ENCODE measurements at places on chromosomes 4 and X. TPM values are rescaled to one million over a fixed set of nuclear protein-coding genes. Genes with fewer than 3 reads are reported as not detected.

Gene OTC
- total RNA-seq = not detected

Gene UGT2B11
- not detected for total RNA-seq

DNA sequence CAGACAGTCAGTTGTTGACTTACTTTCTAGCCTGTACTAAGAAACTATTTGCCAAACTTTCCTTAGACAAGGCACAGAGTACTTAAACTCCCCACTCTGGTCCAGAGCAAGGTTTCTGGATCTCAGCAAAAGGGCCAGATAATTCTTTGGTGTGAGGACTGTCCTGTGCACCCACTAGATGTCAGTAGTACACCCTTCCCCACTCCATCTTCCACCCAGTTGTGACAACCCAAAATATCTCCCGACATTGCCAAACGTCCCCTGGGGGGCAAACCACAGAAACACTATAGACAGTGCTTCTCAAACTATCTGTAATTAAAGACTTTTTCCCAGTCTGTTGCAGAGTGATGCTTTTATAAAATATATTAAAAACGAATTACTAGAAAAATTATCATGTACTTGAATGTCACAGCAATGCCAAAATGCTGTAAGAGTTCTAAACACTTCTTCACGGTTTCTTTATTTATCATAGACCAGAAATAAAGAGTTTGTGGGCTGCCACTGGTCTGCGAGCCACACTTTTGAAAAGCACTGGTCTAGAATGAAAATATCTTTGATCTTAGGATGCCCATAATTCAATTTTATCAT lies 203.5 kb downstream of the PRDM5 start:
- no peak overlapping the region for H3K4me3 ChIP-seq
- H3K4me1 ChIP-seq = no peaks in the 10 kb centered on the region
- no peak for DNase-seq
- no peaks in the 10 kb centered on the region for H3K27me3 ChIP-seq

DNA sequence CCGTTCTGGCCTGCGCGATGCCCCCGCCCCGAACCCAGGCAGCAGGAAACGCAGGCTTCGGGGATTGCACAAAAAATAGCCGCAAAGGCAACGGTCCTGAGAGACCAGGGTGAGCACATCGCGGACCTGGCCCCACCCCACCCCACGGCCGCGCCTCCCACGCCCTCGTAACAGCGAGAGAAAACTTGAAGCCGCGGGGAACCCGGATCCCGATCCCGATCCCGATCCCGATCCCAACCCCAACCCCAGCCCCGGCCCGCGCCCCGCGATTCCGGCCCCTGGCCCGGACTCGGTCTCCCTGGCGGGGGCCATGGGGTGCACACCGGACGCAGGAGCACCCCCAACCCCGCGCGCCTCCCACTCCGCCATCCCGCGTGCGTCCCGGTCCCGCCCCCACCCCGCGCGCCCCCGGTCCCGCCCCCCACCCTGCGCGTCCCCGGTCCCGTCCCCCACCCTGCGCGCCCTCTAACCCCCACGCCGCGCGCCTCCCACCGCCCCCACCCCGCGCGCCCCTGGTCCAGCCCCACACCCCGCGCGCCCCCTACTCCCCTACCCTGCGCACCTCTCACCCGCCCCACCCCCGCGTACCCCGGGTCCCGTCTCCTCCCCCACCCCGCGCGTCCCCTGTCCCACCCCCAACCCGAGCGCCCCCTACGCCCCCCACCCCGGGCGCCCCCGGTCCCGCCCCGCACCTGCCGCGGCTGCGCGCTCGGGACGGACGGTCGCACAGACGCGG lies 29.0 kb downstream of the NOP14 start:
- DNase-seq = peak; percentile 62
- H3K27ac ChIP-seq = peak overlapping the region; percentile 32
- peaks cover 8% of the 10 kb centered on the region for H3K4me1 ChIP-seq
- no peaks in the 10 kb centered on the region for H3K27me3 ChIP-seq

DNA sequence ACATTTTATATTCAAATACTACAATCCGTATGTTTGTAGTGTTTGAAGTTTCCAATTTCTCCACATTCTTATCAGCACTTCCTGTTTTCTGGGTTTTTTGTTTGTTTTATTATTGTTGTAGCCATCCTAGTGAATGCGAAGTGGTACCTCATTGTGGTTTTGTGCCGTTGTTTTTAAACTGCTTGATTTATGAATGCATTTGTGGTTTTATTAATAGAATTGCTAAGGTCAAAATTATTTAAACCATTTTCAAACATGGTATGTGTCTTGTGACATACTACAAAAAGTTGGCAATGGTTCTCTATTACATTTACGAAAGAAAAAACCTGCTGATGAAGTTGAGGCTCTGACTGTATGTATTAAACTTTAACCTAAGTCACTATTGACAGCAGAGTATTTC lies 780.0 kb upstream of the MAGEB2 start:
- no peak overlapping the region for H3K4me3 ChIP-seq
- no peaks in the 10 kb centered on the region for H3K36me3 ChIP-seq
- no peak overlapping the region for H3K27ac ChIP-seq
- DNase-seq = no peak
- H3K27me3 ChIP-seq = no peaks in the 10 kb centered on the region

DNA sequence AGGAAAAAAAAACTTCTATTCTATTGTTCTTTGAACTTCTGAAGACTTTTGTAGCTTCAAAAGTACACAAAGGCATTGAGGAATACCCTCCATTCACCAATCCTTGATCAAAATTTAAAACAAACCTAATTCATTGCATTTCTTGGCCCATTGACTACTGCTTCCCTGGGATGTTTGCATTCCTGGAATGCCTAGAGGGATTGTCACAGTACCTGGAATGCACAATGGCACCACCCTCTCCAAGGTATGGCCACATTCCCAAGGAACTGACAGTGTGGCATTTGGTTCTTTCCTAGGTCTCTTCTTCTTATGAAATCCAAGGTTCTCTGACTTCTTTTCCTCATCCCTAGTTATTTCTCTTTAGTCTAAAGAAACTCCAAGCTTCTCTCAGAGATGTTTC lies 600.7 kb downstream of the CCSER1 start:
- H3K27me3 ChIP-seq = no peaks in the 10 kb centered on the region
- no peaks in the 10 kb centered on the region for H3K36me3 ChIP-seq
- no peak overlapping the region for H3K4me3 ChIP-seq
- H3K4me1 ChIP-seq = no peaks in the 10 kb centered on the region
- H3K27ac ChIP-seq = no peak overlapping the region

- H3K27me3 ChIP-seq = no peaks in the 10 kb centered on the region
- no peaks in the 10 kb centered on the region for H3K36me3 ChIP-seq
- H3K4me1 ChIP-seq = no peaks in the 10 kb centered on the region
- no peak overlapping the region for H3K27ac ChIP-seq
Measured at GRCh38 chrX:48751343-48751742, 10.2 kb upstream of the GLOD5 start.

- no peaks in the 10 kb centered on the region for H3K27me3 ChIP-seq
- no peak overlapping the region for H3K4me3 ChIP-seq
- H3K27ac ChIP-seq = no peak overlapping the region
Measured at GRCh38 chr4:2768921-2769336, 12.8 kb upstream of the TNIP2 start.

Data from ovary (tissue), 10 donors.